ENCODE measurements at places on chromosomes 2 and 18. TPM values are rescaled to one million over a fixed set of nuclear protein-coding genes. Genes with fewer than 3 reads are reported as not detected.
A peak's percentile ranks its signal among the peaks of the same experiment; 100 is the strongest.

DNA sequence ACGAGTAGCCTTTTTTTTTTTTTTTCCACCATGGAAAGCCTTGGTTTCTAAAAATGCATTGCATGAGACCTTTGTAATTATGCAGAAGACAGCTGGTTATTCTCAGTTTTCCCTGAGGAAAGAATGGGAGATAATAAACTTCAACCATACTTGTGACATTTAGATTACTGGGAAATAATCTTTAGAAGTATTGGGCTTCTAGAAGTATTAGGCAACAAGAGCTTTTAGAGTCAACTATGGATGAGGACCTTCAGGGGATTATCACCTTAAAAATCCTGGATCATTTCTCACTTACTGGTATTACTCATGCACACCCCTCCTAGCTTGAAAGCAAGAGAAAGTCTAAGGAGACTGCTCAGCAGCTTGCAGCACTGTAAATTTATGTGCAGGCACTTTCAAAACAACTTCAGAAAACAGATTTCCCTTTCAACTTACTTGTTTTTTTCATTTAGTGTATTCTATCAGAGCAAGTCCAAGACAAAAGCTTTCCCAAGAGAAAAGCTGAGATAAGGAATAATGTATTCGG, 175.9 kb downstream of the NRXN1 start:
- H3K4me3 ChIP-seq: no peak overlapping the region
- no peak overlapping the region for H3K27ac ChIP-seq
- no peaks in the 10 kb centered on the region for H3K27me3 ChIP-seq
- no peak for ATAC-seq

- H3K27ac ChIP-seq: no peak overlapping the region
- no peaks in the 10 kb centered on the region for H3K36me3 ChIP-seq
- H3K4me1 ChIP-seq: no peaks in the 10 kb centered on the region
Measured at GRCh38 chr2:191611614-191612013, 66.3 kb upstream of the NABP1 start.

DYNAP gene
- total RNA-seq: not detected

RPL37A gene
- 3,993 TPM for total RNA-seq

ANKRD53 gene
- 0.56 TPM for total RNA-seq

- H3K4me1 ChIP-seq: no peaks in the 10 kb centered on the region
- H3K27ac ChIP-seq: no peak overlapping the region
- no peak overlapping the region for H3K4me3 ChIP-seq
- peaks cover 11% of the 10 kb centered on the region for H3K27me3 ChIP-seq
- no peak for ATAC-seq
- H3K36me3 ChIP-seq: no peaks in the 10 kb centered on the region
Measured at GRCh38 chr18:2425426-2426317, 145.6 kb downstream of the METTL4 start.

DNA sequence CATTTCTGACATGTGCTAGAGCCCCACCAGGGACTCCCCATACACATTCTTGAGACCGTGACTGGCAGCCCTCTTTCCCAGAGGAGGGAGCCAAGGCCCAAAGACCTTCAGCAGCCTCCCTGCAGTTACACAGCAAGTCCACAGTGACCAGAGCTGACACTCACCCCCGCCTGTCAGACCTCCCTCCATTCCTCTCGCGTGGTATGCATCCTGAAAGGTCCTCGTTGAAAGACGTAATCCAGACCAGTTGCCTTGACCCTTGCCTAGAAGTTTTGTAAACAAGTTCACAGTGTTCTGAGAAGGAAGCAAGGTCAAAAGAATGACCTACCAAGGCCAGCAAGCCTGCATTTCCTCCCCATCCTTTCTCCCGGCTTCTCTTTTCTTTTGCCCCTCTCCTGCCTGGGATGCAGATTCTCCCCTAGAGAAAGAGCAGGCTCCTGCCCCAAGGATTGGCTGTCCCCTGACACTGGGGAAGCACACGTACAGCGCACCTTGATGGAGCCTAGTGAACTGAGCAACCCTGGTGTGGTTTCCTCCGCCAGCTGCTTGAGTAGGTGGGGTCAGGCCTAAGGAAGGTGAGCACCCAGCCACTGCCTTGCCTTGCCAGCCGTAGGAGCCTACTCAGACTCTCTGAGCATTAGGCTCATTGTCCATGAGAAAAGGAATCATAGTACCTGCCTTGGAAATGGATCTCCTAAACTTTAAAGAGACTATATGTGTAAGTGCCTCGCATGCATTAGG, 18.3 kb downstream of the TRIB2 start:
- H3K27me3 ChIP-seq: no peaks in the 10 kb centered on the region
- peak overlapping the region; percentile 26 for H3K4me3 ChIP-seq
- peak; percentile 58 for ATAC-seq

DNA sequence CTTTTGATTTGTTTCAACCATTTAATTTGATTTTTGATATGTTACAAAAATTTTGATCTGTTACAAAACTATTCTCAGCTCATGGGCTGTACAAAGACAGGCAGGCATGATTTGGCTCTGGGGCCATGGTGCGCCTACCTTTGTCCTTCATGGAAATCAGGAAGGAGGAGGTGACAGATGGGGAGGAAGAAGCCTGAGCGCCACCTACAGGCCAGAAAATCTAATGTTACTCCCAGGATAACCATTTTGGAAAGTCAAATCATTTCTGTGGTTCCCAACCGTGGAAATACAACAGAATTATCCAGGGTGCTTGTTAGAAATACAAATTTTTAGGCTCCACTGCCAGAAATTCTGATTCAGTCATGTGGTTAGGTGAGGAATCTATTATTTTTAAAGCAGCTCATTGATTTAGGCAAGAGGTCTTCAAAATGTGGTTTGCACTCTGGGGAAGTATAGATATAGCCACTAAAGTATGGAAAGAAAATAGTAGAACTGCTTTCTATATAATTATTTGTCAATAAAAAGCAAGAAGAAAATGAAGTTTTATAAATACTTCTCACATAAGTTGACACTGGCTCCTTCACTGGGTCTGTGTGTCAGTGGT, 93.9 kb downstream of the EVA1A start:
- H3K27ac ChIP-seq: no peak overlapping the region
- H3K36me3 ChIP-seq: no peaks in the 10 kb centered on the region
- no peak for ATAC-seq
